ENCODE measurements at places on chromosomes 5 and 9.

DNA sequence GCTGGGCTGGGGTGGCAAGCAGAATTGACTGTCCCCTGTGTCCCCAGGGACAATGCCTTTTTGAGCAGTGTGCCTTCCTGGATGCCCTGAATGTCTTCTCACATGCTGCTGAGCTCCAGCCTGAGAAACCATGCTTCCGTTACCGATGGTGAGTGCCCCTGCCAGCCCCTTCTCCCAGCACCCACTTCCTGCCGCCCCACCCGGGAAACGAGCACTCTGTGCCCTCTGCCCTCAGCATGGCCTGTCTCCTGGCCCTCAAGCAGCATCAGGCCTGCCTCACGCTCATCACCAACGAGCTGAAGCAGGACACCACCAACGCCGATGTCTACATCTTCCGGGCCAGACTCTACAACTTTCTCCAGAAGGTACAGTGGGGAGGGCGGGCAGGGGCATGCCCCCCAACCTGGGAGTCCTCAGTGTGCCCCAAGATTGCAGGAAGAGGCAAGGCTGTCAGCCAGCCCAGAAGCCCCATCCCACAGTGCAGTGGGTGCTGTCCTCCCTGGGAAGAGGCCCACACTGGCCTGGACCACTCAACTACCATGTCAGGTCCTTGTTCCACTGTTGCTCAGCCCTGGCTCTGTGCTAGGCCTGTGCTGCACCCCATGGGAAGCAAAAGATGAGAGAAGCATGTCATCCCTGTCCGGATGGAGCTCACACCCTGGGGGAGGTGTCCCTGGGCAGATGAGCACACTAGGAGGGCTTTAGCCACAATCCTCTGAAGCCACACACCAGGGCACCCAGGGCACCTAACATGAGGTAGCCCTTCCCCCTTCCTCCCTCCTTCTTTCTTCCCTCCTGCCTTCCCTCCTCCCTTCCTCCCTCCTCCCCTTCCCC is 4.4 kb downstream of the TTC16 start:
- H3K27me3 ChIP-seq, result no peaks in the 10 kb centered on the region
- no peaks in the 10 kb centered on the region for H3K4me1 ChIP-seq
- no peak overlapping the region for H3K4me3 ChIP-seq
- DNase-seq, result no peak

GRCh38 chr5:103890313-103890712 is 327.7 kb upstream of the NUDT12 start:
- no peaks in the 10 kb centered on the region for H3K36me3 ChIP-seq
- no peaks in the 10 kb centered on the region for H3K27me3 ChIP-seq
- no peak overlapping the region for H3K4me3 ChIP-seq
- H3K4me1 ChIP-seq, result peaks cover 3% of the 10 kb centered on the region
- DNase-seq, result no peak
- no peak overlapping the region for H3K27ac ChIP-seq

DNA sequence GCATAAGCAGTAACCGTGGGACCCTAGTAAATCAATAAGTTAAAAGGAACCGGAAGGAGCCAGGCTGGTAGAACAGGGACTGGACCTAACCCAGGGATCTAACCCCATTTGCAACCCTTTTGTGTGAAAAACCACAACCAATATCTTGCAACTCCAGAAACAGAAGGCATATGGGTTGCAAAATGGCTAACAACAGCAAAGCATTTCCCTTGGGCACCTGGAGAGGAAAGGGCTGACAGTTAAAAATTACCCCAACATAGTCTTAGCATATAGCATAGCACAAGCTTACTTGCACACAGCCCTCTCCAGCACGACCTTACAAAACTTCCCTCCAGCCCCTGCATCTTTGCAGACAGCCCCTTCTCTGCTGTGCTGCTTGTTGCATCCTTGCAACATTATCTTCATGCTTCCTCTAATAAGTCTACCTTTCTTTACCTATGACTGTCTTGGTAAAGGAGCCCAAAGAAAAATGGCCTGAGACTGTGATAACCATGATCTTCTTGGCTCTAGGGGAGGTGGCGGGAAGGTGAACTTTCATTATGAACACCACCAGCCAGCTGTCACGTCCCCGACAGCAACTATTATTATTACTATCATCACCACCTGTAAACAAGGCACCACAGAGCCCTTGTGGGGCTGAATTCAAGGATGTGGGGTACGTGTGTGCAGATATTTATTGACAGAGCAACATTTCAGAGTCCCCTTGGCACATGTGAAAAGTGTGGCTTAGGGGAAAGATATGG is 49.8 kb downstream of the PRRC1 start:
- no peaks in the 10 kb centered on the region for H3K36me3 ChIP-seq
- no peak overlapping the region for H3K27ac ChIP-seq
- H3K4me1 ChIP-seq, result no peaks in the 10 kb centered on the region

DNA sequence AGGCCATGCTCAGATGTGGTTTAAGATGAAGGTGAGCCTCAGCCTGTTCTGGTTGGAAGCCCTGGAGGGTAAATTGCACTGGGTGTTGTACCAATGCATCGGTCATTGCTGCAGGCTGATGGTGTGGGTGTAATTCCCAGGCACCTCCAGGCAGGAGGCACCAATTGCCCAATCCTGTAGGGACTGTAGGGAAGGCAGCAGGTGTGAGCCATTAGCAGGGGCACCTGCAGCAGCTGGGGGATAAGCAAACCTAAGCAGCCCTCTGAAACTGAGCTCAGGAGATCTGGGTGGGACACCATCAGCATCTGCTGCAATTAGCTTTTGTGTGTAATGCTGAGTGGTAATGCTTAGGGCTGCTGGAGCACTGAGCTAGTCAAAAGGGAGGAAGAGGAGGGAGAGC is 190.1 kb upstream of the TBC1D2 start:
- H3K4me1 ChIP-seq, result peaks cover 11% of the 10 kb centered on the region
- no peaks in the 10 kb centered on the region for H3K27me3 ChIP-seq
- H3K36me3 ChIP-seq, result no peaks in the 10 kb centered on the region
- no peak for DNase-seq
- H3K27ac ChIP-seq, result no peak overlapping the region

- no peaks in the 10 kb centered on the region for H3K36me3 ChIP-seq
- H3K4me3 ChIP-seq, result no peak overlapping the region
- H3K27ac ChIP-seq, result no peak overlapping the region
- no peaks in the 10 kb centered on the region for H3K27me3 ChIP-seq
Observed at GRCh38 chr5:54860321-54860720, 125.1 kb downstream of the ESM1 start.

- DNase-seq, result no peak
- H3K36me3 ChIP-seq, result no peaks in the 10 kb centered on the region
- H3K27ac ChIP-seq, result no peak overlapping the region
- H3K27me3 ChIP-seq, result no peaks in the 10 kb centered on the region
Observed at GRCh38 chr9:4756420-4756819, 15.4 kb upstream of the AK3 start.

- H3K4me3 ChIP-seq, result no peak overlapping the region
- H3K27me3 ChIP-seq, result no peaks in the 10 kb centered on the region
- H3K27ac ChIP-seq, result no peak overlapping the region
- H3K4me1 ChIP-seq, result no peaks in the 10 kb centered on the region
- DNase-seq, result no peak
Observed at GRCh38 chr9:90033028-90033650, 428.3 kb downstream of the GADD45G start.

GRCh38 chr5:67089200-67089725 is 107.3 kb downstream of the CD180 start:
- H3K4me1 ChIP-seq, result no peaks in the 10 kb centered on the region
- H3K27me3 ChIP-seq, result no peaks in the 10 kb centered on the region
- no peak overlapping the region for H3K4me3 ChIP-seq
- no peak overlapping the region for H3K27ac ChIP-seq

- DNase-seq, result no peak
- no peak overlapping the region for H3K4me3 ChIP-seq
- H3K27ac ChIP-seq, result no peak overlapping the region
- no peaks in the 10 kb centered on the region for H3K4me1 ChIP-seq
Observed at GRCh38 chr9:93875330-93875729, 79.8 kb downstream of the BARX1 start.

DNA sequence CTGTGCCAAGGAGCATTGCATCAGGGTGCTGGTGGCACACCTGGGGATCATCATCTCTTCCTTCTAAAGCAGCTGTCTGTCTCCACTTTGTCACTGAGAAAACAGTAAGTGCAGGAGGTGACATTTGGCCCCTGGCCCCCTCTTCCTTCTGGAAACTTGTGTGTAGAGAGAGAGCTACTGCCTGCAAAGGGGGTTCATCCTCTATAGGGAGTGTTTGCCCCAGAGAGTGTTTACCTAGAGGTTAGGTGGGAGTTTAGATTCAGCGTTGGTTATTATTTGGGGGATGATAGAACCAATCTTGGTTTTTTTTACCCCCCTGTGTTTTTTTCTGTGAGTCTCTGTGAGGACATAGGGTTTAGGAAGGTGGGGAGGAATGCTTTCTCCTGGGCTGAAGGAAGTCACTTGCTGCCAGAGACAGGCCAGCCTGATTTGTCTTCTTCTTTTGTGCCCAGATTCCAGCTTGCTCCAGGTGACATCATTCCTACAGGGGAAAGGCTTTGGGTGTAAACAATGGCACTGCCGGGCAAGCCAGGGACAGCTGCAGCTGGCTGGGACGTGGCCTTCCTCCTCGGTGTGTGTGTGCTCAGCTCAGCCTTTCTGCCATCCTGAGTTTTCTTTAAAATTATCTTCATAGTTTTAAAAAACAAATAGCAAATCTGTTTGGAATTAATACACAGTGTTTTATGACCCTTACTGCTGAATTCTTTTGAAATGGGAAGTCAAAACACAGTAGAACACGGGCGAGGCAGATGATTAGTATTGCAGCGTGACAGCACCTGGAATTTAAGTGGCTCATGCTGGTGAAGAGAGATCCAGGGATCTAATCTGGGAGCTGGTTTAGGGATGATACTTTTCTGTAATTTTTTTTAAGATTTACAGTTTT is 24.5 kb downstream of the PRRC2B start:
- H3K27me3 ChIP-seq, result no peaks in the 10 kb centered on the region
- H3K27ac ChIP-seq, result no peak overlapping the region
- DNase-seq, result peak; percentile 82
- H3K4me1 ChIP-seq, result peaks cover 22% of the 10 kb centered on the region

DNA sequence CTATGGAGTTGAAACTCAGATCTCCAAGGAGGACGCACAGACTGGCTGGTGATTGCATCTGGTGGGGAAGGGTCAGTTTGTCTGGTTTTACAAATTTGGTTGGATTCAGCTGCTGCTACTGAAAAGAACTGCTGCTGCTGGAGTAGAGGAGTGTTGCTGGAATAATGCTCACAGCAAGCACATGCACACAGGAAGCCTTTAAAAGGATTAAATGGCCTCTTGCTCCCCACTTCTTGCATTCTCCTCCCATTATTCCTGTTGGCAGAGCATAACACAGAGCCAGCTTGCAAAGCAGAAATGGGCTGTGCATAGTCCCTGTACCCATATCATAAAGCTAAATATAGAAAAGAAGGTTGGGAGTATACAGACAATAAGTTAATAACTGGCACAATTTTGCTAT is 16.6 kb downstream of the ZNF474 start:
- no peak overlapping the region for H3K4me3 ChIP-seq
- no peaks in the 10 kb centered on the region for H3K4me1 ChIP-seq
- no peak overlapping the region for H3K27ac ChIP-seq

GRCh38 chr5:107487056-107487542 is 183.6 kb downstream of the EFNA5 start:
- H3K27ac ChIP-seq, result no peak overlapping the region
- no peaks in the 10 kb centered on the region for H3K36me3 ChIP-seq
- no peaks in the 10 kb centered on the region for H3K4me1 ChIP-seq
- no peak for DNase-seq
- no peak overlapping the region for H3K4me3 ChIP-seq

- H3K27me3 ChIP-seq, result no peaks in the 10 kb centered on the region
- peaks cover 3% of the 10 kb centered on the region for H3K36me3 ChIP-seq
- H3K27ac ChIP-seq, result no peak overlapping the region
- H3K4me1 ChIP-seq, result peaks cover 7% of the 10 kb centered on the region
Observed at GRCh38 chr5:172766287-172767108, 4.5 kb downstream of the DUSP1 start.

DNA sequence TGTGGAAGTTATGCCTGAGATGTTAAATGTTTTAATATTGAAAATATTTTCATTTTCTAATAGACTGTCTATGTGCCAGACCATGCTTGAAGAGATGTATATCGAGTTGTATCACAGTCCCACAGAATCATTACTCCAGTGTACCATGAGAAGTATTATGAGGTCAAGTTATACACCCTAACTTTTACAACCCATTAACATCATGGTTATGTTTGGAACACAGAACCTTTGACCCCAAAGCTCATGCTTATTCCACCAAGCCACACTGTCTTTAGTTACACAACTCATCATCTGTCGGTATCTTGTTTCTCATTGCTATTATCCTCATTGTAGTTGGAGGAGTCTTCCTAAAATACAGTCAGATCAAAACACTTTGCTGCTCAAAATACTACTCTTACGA is 248.0 kb downstream of the KCTD16 start:
- H3K4me1 ChIP-seq, result peaks cover 3% of the 10 kb centered on the region
- DNase-seq, result no peak
- no peaks in the 10 kb centered on the region for H3K36me3 ChIP-seq
- H3K27ac ChIP-seq, result no peak overlapping the region
- H3K27me3 ChIP-seq, result no peaks in the 10 kb centered on the region
- no peak overlapping the region for H3K4me3 ChIP-seq

DNA sequence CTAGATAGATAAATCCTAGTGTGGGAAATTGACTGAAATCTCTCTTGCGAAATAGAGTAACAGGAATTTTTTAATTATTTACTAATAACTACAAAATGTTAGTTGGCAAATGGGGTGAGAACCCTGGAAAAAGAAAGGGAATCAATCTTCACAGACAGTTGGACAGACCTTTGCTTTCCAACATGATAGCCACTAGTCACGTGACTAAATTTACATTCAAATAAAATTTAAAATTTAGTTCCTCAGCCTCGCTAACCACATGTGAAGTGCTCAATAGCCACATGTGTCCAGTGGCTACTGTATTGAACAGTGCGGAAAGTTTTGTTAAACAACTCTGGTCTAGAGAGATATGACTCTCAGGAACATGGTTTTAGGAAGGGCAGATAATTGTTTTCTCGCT is 289.9 kb upstream of the RASA1 start:
- H3K27me3 ChIP-seq, result no peaks in the 10 kb centered on the region
- H3K4me1 ChIP-seq, result no peaks in the 10 kb centered on the region
- DNase-seq, result no peak
- no peak overlapping the region for H3K4me3 ChIP-seq
- H3K36me3 ChIP-seq, result no peaks in the 10 kb centered on the region

GRCh38 chr5:126718236-126718868 is 58.6 kb upstream of the LMNB1 start:
- H3K36me3 ChIP-seq, result no peaks in the 10 kb centered on the region
- peaks cover 2% of the 10 kb centered on the region for H3K4me1 ChIP-seq
- no peaks in the 10 kb centered on the region for H3K27me3 ChIP-seq
- no peak overlapping the region for H3K4me3 ChIP-seq
- peak; percentile 99 for DNase-seq

GRCh38 chr9:110104261-110104809 is 103.6 kb downstream of the C9orf152 start:
- no peaks in the 10 kb centered on the region for H3K27me3 ChIP-seq
- no peak overlapping the region for H3K4me3 ChIP-seq
- peaks cover 6% of the 10 kb centered on the region for H3K4me1 ChIP-seq

- H3K27ac ChIP-seq, result no peak overlapping the region
- H3K4me3 ChIP-seq, result no peak overlapping the region
- no peaks in the 10 kb centered on the region for H3K4me1 ChIP-seq
- DNase-seq, result no peak
- no peaks in the 10 kb centered on the region for H3K36me3 ChIP-seq
Observed at GRCh38 chr5:73857446-73857845, 231.4 kb downstream of the ARHGEF28 start.

Measured in mesendoderm (in vitro differentiated cells).